ENCODE measurements at places on chromosomes 2 and 18. TPM values are rescaled to one million over a fixed set of nuclear protein-coding genes. Genes with fewer than 3 reads are reported as not detected.

The AGXT gene
- not detected for total RNA-seq

The LYG1 gene
- 0.29 TPM for total RNA-seq

The RAMP1 gene
- total RNA-seq, result 0.77 TPM

The ANKRD30BL gene
- total RNA-seq, result not detected

The DYSF gene
- total RNA-seq, result not detected

The RAPGEF4 gene
- not detected for total RNA-seq

GRCh38 chr2:233262562-233262961, 11.1 kb downstream of the ATG16L1 start:
- no peak for DNase-seq

DNA sequence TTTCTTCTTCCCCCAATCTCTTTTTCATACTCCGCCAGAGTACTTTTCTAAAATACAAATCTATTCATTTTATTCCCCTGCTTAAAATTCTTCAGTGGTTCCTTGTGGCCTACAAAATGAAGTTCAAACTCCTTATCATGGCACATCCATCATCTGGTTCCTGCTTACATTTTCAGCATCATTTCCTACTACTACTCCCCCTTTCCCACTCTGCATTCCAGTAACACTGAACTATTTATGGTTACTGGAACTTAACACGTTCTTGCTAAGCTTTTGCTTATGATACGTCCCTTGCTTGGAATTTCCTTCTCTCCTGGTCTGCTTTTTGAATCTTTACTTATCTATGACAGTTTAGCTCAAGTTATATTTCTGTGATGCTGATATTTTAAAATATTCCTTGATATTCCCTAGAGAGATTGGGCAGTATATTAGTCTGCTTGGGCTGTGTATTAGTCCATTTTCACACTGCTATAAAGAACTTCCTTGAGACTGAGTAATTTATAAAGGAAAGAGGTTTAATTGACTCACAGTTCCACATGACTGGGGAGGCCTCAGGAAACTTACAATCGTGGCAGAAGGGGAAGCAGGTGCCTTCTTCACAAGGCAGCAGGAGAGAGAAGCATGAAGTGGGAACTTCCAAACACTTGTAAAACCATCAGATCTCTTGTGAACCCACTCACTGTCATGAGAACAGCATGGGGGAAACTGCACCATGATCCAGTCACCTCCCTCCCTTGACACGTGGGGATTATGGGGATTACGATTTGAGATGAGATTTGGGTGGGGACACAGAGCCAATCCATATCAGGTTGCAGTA, 53.2 kb downstream of the BMPR2 start:
- DNase-seq, result no peak

GRCh38 chr2:127359520-127359919, 28.3 kb downstream of the MAP3K2 start:
- DNase-seq, result no peak

DNA sequence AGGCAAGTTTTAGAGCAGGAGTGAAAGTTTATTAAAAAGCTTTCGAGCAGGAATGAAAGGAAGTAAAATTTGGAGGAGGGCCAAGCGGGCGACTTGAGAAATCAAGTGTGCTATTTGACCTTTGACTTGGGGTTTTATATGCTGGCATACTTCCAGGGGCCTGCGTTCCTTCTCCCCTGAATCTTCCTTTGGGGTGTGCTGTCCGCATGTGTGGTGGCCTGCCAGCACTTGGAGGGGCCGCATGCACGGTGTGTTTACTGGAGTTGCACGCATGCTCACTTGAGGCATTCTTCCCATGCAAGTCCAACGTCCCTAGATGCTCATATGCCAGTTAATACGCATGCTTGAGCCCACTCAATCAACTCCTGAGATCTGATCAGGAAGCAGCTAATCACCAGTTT, 78.3 kb upstream of the MAP4K4 start:
- DNase-seq, result no peak

GRCh38 chr2:191318037-191318728, 73.0 kb downstream of the MYO1B start:
- no peak for DNase-seq

DNA sequence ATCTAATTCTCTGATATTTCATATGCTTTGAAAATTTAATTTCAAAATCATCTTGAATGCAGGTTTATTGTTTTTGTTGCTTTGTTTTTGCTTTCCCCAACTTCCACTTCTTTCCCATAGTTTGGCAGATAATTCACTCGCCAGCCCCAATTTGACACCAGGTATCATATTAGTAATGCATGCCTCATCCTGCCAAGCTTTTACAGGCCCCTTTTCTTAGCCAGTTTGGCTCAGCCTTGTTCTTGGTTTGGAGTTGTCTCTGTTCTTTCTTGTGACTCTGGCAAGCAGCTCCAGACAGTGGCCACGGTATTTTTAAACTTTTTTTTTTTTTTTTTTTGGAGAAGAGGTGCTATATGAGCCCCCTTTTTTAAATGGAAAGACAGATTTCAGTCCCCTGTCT, 65.3 kb downstream of the PMS1 start:
- no peak for DNase-seq

GRCh38 chr2:114354199-114354598, 88.2 kb upstream of the DPP10 start:
- no peak for DNase-seq

GRCh38 chr2:156702541-156702940, 266.4 kb downstream of the GPD2 start:
- no peak for DNase-seq

DNA sequence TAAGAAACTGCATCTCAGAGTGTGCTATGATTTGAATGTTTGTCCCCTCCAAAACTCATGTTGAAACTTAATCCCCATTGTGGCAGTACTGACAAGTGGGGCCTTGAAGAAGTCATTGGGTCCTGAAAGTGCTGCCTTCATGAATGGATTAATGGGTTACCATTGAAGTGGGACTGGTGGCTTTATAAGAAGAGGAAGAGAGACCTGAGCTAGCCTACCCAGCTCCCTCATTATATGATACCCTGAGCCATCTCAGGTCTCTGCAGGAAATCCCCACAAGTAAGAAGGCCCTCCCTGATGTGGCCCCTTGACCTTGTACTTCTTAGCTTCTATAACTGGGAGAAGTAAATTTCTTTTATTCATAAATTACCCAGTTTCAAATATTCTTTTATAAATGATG, 526.8 kb downstream of the XIRP2 start:
- no peak for DNase-seq

- no peak for DNase-seq
These were observed 1469.7 kb upstream of the PIK3C3 start for GRCh38 chr18:40485318-40485717.

DNA sequence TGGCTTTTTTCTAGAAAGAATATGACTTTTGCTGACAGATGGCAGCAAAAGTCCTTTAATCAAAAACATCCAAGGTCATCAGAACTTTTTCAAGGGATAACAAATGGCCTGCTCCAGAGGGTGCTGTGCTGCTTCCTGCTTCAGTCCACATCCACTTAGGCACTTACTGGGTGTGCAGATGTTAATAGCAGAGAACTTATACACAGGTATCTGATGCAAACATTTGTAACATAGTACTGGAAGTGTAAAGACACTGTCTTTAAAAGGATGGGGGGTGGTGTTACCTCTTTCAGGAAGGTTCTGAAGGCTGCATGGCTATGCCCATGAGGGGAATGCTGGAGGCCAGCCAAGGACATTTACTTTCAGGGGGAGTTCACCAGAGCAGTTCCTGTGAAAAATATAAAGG, 5.5 kb downstream of the HOXD8 start:
- DNase-seq, result no peak

DNA sequence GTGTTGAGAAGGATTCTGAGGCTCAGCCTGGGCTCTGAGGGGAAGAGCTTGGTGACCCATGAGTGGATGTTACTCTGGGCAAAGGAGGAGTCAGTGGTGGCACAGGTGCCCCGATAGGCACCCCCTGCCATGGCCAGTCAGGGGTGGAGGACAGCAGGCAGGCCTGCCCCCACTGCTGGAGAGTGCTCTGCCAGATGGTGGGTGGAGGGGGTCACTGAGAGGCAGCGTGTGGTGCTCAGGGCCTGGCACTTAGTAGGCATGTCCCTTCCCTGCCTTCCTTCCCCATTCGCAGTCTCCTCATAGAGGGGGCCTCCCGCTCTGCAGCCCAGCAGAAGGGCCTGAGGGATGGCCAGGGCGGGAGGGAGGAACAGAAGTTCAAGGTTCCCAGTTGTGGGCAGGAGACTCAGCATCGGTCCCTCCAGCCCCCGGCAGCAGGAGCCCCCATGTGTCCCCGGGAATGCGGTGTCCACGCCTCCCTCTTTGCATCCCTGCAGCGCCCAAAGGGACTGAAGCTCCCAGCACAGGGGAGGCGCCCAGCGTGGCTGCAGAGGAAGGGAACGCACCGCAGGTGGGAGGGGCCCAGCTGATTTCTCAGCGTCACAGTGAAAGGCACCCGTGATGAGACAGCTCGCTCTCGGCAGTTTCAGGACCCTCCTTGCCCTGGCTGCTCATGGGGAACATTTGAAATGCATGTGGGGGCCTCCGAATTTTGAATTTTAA, 5.7 kb upstream of the SNED1 start:
- no peak for DNase-seq

DNA sequence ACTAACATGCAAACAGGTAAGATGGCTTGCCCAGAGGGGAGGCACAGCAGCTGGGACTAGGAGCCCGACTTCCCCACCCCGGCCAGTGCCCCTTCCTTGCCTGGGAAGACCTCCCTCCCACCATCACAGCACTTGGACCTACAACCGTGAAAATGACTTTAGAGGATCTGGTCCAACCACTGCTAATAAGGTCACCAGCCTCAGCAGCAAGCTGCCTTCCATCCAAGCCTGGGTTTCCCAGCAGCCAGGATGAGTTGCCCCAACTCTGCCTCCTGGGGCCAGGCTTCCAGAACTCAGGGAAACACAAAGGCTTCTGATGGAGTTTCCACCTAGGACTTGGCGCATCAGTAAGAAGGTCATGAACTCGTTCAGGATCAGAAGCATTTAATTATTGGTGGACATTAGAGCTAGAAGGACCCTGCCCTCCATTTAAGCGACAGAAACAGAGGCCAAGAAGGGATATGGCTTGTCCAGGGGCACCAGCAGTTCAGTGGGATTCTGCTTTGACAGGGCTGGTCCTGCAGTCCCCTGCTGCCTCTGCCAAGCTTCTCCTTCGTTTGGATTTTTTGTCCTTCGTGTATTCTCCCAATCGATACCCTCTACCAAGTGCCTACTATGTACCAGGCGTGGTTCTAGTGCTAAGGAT, 403.0 kb upstream of the ID2 start:
- DNase-seq, result no peak

GRCh38 chr18:67771271-67771670, 254.8 kb upstream of the DSEL start:
- DNase-seq, result no peak

GRCh38 chr18:57983965-57984364, 60.1 kb upstream of the NEDD4L start:
- DNase-seq, result no peak

DNA sequence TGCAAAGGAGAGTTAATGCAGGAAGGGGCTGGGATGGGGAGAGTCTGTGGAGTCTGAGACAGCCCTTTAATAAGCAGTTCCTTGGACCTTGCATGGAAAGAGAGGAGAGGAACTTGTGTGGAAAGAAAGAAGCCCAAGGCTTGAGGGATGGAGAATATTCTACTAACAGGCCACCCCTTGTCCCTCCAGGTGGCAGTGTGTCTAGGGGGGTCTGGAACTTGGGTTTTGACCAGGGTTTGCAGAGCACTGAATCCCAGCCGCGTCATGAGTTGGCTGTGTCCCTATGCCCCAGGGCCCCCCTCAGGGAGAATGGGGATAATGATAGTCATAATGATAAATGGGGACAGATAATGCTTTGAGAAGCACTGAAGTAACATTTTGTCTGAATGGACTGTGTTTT, 15.0 kb downstream of the TCF7L1 start:
- DNase-seq, result no peak

DNA sequence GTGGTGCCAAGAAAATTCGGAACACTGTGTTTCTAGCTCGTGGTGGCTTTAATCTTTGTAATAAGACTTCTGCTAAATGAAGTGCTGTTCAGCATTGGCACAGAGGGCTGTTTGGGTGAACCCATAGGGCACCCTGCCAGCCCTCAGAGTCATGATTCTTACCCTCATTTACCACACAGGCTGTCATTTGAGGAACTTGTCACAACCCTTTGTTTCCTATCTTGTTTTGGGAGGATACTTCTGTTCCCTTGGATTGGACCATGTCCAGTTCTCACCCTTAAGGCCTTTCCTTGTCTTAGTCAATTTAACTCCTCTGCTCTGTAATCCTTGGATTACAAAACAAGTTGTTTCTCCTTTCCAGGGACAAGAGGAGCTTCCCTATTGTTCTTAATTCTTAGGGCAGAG, 225.7 kb downstream of the MTX2 start:
- no peak for DNase-seq

DNA sequence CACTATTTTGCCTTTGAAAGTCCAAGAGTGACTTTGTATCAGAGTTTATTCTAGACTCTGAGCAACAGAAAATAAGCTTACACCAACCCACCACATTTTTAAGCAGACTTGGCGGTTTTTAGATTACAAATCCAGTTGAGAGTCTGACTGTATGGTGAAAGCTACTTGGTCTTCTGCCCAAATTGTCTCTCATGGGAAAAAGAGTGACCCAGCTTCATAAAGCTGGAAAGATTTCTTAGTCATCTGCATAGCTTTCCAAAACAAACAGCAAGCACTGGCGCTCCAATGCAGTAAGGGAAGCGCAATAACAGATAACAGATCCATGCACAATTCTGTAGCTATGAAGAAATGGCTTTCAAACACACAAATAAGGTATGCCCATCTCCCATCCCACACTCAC, 7.1 kb downstream of the DSG1 start:
- no peak for DNase-seq

DNA sequence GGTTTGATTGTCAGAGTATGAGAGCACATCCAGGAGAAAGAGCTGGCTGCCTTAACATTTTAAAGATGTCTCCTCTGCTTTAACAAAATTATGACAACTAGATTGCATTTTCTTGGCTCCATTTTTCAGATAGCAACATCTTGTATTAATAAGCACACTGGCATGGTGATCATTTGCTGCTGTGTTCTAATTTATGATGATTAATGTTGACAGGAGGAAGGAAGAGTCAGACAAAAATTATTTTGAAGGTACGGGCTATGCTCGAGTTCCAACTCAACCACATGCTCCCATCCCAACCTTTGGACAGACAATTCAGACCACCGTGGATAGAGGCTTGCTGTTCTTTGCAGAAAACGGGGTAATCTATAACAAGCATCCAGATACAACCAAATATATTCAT, 98.2 kb upstream of the TTC39C start:
- DNase-seq, result no peak

GRCh38 chr2:189254268-189254883, 74.8 kb upstream of the COL5A2 start:
- DNase-seq, result no peak

DNA sequence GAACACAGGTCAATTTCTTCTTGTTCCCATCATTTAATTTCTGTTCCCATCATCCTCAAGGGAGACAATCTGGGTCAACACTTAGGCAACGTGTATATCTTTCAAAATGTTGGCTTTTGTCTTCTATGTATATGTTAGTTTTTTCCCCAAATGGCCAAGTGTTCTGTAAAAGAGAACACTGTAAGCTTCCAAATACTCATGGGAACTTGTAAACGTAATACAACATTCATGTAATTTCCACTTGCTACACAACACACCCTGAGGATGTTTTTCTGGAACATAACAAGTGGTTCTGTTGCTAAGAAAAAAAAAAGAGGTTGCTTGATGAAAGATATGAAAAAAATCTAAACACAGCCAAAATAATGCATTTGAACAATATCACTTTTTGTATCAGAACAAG, 149.1 kb downstream of the ATAD2B start:
- DNase-seq, result no peak

- no peak for DNase-seq
These were observed 598.6 kb downstream of the SLC4A3 start for GRCh38 chr2:220226076-220226475.

GRCh38 chr2:55961318-55961911, 37.8 kb upstream of the EFEMP1 start:
- DNase-seq, result no peak

GRCh38 chr2:20672201-20672951, 5.4 kb downstream of the GDF7 start:
- DNase-seq, result no peak
